Esophagus squamous epithelium (tissue), 5 donors: ENCODE measurements at places on chromosomes 6 and 20.

DNA sequence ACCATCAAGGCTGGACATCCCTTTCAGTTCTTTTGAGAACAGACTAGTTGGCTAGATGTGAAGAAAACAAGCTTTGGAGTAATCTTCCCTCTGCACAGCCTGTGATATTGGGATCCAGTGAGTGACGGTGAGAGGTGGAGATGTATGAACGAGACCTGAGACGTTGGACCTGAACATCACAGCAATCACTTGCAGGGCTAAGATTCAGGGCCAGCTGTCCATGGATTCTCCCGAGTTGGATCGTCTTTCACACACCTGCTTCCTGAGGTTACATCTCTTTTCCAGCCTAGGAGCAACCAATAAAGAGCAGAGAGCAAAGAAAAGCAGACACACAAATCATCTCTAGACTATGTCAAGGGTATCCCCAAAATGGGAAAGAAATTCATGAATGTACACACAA, 30.0 kb upstream of the TMEM14A start:
- no peak for DNase-seq

GRCh38 chr6:70673601-70674000, 5.9 kb downstream of the SMAP1 start:
- DNase-seq: no peak

DNA sequence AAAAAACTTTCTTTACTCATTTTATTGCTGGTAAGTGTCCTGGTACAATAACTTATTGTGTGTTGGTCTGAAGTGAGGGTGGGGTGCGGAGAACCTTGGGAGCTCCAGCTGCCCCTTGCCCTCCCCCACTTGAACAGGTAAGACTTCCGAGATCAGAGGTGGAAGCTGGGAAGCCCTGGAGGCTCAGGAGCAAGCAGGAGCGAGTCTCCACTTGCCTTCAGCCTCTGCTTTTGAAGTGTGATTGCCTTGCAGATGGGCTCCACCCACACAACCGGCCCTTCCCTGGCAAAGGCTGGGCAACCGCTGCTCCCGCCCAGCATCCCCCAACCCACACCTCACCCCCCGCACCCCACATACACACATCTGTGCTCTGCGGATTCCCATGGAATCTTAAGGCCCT, 179.6 kb downstream of the TFAP2C start:
- no peak for DNase-seq

- DNase-seq: no peak
Observed at GRCh38 chr6:92763274-92763584, 656.1 kb downstream of the EPHA7 start.

GRCh38 chr6:85132091-85132490, 317.8 kb upstream of the NT5E start:
- no peak for DNase-seq

- DNase-seq: no peak
Observed at GRCh38 chr6:46821458-46821881, 28.3 kb downstream of the MEP1A start.

- no peak for DNase-seq
Observed at GRCh38 chr6:46927066-46927465, 5.3 kb upstream of the ADGRF5 start.

GRCh38 chr6:21383450-21384085, 210.0 kb upstream of the SOX4 start:
- no peak for DNase-seq

DNA sequence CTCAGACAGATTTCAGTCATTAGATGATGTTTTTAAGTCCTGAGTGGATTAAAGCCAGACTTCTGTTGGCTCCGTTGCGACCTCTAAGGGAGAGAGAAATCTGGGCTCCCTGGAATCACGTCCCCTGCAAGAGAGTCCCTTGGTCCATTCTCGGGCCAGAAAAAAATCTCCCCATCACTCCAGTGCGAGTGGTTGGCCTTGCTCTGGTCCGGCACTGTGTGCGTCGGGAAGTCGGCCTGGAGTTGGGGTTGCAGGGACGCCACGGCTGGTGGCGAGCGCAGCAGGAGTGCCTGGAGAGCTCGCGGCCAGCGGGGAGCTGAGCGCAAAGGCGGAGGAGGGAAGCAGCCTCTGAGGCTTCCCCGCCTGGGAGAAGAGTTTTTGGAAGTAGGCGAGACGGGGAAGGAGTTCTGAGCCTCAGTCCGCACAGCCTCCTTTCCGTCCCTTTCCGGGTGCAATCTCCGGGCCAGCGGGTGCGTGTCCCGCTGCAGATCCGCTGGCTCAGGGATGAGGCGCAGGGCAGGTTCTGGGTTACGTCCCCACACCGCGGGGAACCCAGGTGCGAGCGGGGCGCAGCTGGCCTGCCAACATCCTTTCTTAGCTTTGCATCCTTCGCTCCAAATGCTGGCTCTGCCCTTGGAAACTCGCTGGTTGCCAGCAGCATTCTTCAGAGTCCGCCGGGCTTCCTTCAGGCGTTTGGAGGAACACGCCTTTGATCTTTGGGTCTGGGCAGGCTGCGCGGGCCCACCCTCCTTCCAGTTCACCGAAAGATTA, 6.8 kb downstream of the TCF21 start:
- no peak for DNase-seq

DNA sequence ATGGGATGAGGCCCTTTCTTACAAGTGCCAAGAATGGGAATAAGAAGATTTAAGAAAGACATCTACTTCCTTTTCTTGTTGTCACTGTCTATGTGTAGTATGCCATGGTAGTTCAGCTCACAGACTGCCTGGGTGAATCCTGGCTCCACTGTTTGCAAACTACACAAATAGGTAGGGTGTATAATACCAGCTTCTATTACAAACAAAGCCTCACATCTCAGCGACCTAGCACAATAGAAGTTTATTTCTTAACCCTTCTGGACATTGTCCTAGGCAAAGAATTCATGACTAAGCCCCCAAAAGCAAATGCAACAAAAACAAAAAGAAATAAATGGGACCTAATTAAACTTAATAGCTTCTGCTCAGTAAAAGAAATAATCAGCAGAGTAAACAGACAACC, 74.5 kb downstream of the LINC00237 start:
- no peak for DNase-seq

- DNase-seq: no peak
Observed at GRCh38 chr6:52661551-52661950, 9.4 kb upstream of the TMEM14A start.

- DNase-seq: no peak
Observed at GRCh38 chr6:315921-316752, 23.9 kb downstream of the DUSP22 start.

GRCh38 chr20:62641321-62642050, 817 bp upstream of the SLCO4A1 start:
- DNase-seq: no peak

- DNase-seq: no peak
Observed at GRCh38 chr6:68625998-68626397, 9.1 kb upstream of the ADGRB3 start.

DNA sequence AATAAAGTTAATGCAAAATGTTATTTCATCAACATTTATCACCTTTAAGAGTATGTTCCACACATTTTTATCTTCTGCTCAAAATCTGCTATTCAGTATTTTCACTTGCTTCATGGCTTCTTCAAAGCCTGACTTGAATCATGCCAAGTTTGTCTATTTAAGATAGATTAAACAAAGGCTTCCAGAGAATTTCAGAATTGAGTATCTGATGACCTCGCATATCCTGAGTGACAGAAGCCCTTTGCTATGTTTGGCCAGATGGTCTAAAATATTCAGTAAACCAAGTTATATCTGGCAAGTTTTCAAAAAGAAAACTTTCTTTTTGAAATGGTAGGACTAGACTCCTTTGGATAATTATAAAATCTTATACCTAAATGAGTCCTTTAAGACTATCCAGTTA, 348.9 kb upstream of the KCNQ5 start:
- no peak for DNase-seq

GRCh38 chr6:39143238-39143930, 28.4 kb upstream of the SAYSD1 start:
- DNase-seq: no peak

DNA sequence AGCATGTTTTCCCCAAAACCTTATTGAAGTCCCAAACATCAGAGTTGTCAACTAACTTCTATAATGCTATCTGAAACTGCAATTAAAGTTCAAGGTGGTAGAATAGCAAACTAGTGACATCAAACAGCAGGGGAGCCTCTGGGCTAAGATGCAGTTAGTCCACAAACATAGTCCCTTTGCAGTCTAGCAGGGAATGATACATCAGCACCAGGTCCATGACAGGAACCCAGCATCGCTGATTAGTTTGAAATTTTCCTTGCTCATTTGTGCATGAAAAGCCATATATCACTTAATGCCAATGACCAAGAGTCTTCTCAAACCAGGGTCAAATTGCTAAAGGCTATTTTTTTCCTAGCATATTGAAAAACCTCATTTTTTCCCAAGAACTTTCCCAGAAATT, 145.3 kb downstream of the HIVEP2 start:
- no peak for DNase-seq

DNA sequence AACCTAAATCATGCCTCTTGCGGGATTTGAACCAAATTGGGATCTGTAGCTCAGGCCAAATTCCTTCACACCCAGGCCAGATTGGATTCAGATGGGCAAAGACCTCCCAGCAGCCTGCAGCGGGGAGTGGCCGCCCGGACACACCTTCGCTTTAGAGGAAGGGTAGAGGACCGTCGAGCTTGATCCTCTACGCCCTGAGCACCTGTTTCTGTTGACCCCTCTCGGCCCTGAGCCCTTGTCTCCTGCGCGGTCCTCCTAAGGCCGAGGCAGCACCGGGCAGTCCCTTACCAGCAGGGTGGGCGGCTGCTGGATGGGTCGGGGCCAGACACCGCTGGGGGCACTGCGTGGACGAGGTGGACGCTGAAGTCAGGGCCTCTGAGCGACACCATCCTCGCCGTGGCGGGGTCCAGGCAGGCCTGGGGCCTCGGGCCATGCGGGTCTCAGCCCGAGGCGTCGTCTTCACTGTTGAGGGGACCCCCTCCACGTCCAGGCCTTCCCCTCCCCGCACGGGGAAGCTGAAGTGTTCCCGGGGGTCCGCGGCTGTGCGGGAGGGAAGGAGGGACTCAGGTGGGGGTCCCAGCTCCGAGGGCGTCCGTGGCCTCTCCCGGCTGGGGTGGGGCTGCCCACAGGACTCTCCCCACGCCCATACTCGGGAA, 114.8 kb downstream of the SMOC2 start:
- no peak for DNase-seq

- no peak for DNase-seq
Observed at GRCh38 chr6:12962987-12963386, 246.4 kb downstream of the PHACTR1 start.
